ENCODE measurements at places on chromosomes 5 and 9. TPM values are rescaled to one million over a fixed set of nuclear protein-coding genes. Genes with fewer than 3 reads are reported as not detected.

GRCh38 chr9:6197330-6197729 is 18.3 kb upstream of the IL33 start:
- no peak for DNase-seq

GRCh38 chr5:64939772-64940510 is 171.2 kb downstream of the CWC27 start:
- no peak for DNase-seq

Gene RORB
- 2.5 TPM for total RNA-seq

DNA sequence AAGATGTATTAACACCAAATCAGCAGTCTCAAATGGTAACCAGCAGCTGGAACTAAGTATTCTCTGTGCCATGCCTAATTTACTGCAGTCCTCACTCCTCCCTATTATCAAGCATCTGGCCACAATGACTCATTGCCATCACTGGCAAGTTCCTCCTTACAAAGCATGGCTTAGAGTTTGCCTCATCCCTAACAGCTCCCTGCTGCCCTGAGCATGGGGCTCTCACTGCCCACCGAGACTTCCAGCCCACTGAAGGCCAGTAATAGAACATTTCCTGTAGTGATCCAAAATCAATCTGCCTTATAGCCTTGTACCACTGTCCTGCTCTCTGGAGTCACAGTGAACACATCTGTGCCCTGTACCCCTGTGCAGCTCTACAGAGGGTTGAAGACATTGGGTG is 211.9 kb upstream of the TRIM32 start:
- DNase-seq: no peak

Gene MRPL41
- total RNA-seq: 48.6 TPM

DNA sequence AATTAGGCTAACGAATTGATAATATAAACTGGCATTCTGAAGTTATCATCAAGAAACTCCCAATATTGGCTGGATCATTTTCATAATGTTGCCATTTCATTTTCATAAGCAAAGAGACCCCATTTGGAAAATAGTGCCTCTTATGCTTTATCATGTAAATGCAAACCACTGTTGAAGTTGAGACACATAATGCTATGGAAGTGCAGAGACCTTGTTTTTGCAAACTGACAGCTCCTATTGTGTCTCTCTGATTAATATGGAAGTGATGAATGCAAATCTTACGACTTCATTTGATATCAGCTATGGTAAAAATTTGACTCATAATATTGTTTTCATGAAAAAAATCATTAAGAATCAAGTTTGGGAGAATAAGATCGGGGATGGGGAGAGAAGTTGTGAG is 25.3 kb upstream of the ZNF608 start:
- DNase-seq: no peak
